Activated CD4-positive, CD25-positive, alpha-beta regulatory T cell treated with anti-CD3 and anti-CD28 coated beads, Interleukin-2, amount 50 U/mL, for 16 hours (primary cell): ENCODE measurements at places on chromosomes 12 and 14.

DNA sequence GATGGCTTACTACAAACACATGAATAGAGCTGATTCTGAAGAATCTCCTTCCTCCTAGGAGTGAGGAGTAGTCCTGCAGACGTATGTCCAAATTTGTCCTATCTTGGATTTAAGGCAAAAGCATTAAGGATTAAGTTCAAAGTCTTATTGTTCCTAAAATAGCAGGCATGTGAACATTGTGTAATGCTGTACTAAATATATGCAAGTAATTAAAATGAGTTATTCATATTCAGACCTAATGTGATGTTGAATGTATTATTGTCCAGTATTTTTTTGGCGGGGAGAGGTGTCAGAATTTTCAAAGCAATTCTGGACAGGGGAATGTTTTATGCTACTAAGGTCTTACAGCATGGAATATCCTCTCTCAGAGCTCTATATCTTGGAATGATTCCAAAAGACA, 60.7 kb upstream of the STK38L start:
- DNase-seq: no peak

DNA sequence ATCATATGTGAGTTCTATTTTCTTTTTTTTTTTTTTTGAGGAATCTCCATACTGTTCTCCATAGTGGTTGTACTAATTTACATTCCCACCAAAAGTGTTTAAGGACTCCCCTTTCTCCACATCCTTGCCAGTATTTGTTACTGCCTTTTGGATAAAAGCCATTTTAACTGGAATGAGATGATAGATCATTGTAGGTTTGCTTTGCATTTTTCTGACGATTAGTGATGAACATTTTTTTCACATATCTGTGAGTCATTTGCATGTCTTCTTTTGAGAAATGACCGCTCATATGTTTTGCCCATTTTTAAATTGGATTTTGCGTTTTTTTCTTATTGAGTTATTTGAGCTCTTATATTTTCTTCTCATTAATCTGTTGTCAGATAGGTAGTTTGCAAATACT, 394.8 kb downstream of the LRFN5 start:
- no peak for DNase-seq

DNA sequence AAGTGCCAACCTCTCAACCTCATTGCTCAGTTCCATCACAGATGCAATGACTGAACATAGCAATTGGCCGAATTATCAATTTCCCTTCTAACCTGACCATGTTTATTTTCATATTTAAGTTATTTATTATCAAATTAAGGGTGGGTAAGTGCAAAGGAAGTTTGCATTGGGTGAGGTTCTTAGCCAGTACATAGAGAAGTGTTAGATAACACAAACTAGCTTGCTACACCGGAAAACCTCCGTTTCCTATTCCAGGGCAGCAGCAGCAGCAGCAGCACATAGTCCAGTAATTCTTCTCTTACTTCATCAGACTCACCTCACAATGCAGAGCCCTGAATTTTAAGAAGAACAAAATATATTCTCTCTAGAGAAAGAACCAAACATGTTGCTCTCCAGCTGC, 200.5 kb upstream of the OR4E1 start:
- no peak for DNase-seq

- DNase-seq: peak; percentile 65
Observed at GRCh38 chr12:132614861-132615578, 3.6 kb upstream of the P2RX2 start.

DNA sequence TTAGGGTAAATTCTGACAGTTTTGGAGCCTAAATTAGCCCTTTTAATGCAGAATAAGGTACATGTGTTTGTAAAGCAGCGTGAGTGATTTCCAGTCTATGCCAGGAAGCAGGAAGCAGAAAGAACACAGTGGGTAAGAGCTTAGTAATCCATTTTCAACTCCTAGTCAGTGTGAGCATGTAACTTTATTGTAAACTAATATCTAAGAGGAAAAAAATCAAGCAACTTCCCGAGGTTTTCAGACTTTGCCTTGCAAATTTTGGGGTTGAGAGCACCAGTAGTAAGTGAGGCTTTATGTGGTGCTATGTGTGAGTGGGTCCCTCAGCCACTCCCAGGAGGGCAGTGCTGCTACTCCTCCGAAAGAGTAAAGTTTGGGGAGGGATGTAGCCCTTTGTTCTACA, 2.9 kb downstream of the CIPC start:
- DNase-seq: no peak

DNA sequence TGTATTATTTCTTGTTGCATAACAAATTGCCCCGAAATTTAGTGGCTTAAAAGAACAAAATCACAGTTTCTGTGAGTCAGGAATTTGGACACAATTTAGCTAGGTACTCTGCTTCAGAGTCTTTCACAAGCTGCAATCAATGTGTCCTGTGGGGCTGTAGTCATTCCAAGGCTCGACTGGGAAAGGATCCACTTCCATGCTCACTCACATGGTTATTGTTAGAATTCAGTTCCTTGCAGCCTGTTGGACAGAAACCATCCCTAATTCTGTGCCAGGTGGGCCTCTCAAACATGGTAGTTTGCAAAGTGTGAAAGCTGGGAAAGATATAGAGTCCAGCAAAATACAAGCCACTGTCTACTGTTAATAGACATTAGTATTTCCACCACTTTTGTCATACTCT, 59.7 kb upstream of the ARID2 start:
- no peak for DNase-seq

DNA sequence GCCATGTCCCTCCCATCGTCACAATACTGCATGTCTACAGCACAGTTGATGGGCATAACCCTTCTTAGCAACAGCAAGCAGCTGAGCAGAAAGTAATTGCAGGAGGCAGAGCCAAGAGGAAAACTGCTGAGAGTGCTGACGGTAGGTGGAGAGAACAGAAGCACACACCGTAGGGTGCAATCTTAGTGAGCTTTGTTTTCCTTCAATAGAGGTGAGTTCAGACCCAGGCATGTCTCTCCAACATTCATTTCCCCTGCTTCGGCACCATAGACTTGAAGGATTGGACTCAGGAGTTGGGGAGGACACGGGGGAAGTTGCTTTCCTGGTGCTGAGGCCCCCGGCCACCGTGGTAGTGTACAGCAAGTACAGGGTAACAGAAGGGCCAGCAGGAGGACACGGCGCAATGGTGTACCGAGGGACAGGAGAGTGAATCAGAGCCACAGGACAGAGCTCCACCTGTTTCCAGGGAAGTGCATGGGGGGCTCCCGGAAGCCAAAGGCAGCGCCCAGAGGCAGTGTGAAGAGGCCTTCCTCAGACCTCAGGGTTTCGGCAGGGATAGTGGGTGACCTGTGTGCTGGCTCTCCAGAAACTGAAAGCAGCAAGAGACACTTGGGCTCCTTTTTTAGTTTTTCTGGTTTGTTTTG, 36.3 kb upstream of the SINHCAF start:
- DNase-seq: no peak

GRCh38 chr12:59282999-59283398, 312.8 kb upstream of the SLC16A7 start:
- DNase-seq: no peak

- no peak for DNase-seq
Observed at GRCh38 chr14:88533064-88533602, 21.7 kb downstream of the PTPN21 start.

DNA sequence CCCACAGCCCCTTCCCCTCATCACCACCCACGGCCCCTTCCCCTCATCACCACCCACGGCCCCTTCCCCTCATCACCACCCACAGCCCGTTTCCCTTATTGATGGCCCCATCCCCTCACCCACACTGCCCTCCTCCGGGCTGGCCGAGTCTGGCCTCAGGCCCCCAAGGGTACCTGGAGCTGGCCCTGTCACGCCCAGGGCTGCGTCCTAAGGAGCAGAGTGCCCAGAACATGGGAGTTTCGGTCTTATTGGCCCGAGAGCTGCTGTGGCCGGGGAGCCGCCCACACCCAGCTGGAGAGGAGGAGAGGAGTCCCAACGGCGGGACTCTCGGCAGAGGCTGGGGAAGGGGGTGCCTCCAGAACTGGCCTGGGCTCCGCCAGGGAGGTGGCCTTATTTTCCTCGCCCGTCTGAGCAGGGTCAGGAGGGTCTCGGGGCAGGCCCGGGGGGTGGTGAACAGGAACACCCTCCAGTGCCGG, 182.3 kb downstream of the KIF26A start:
- DNase-seq: no peak

DNA sequence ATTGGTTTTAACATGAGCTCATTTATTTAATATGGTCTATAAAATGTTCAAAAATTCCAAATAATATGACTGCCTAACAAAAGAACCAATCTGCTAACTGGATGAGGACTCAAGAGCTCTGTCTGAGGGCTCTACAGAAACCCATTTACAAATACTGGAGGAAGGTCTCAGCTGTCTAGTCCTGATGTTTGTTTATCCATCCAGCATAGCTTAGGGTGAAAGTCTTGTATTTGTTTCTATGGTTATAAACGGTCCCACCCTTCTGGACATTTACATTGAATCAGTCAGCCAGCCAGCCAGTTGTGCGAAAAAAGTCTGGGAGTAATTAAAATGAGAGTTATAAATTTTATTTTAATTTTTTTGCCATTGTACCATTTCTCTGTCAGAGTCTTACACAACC, 220.7 kb downstream of the BMP4 start:
- DNase-seq: no peak

GRCh38 chr14:93879362-93879983, 47.7 kb upstream of the FAM181A start:
- no peak for DNase-seq

DNA sequence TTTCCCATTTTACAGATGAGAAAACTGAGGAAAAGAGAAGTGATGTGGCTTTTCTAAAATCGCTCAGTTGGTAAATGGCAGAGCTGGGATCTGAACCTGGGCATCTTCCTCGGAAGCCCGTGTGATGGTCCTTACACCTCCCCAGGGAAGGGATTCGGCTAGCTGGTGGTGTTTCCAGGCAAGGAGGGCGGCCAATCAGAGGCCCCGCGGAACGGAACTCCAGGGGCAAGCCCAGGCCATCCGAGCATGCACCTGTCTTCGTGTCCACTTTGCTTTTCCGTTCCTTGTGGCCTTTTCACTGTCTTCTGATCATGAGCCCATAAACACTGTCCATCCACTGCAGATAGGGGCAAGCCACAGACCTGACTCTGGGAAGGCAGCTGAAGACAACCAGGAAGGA, 114.8 kb upstream of the TMEM132D start:
- DNase-seq: no peak

- no peak for DNase-seq
Observed at GRCh38 chr12:6771091-6771495, 1.2 kb upstream of the LAG3 start.

DNA sequence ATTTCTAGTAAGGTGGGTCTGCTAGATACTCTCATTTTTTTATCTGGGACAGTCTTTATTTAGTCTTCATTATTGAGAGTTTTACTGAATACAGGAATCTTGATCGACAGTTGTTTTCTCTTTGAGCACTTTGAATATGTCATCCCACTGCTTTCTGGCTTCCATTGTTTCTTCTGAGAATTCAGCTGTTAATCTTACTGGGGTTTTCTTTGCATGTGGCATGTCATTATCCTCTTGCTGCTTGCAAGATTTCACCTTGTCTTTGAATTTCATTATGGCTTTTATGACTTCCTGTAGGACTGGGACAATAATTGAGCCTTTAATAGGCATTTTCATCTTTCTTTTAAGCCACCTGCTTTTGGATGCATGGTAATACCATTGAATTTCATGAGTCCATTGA, 46.7 kb upstream of the RD3L start:
- DNase-seq: no peak

GRCh38 chr14:68774771-68775613, 17.9 kb downstream of the ZFP36L1 start:
- DNase-seq: no peak

GRCh38 chr14:92460916-92461579, 52.5 kb upstream of the RIN3 start:
- DNase-seq: no peak

DNA sequence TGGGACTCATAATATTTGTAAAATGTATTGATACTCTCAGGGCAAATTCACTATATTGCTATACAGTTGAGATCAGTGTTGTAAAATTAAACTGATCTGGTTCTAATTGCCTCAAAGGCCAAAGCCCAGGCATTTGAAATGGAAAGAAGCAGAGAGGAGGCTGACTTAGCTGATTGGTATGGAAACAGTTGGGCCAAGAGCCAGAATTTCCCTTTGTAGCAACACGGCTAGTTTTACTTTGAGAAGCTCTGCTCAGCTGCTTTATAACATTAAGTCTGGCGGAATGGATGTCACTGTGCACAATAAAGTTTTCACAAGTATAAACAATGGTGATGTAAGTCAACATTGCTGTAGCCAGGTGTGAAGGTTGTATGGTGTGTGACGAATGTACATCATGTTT, 186.4 kb downstream of the MSRB3 start:
- no peak for DNase-seq

GRCh38 chr14:67762051-67762450, 54.3 kb downstream of the ZFYVE26 start:
- no peak for DNase-seq

GRCh38 chr14:105882626-105883025, 356.2 kb downstream of the TMEM121 start:
- DNase-seq: no peak

- no peak for DNase-seq
Observed at GRCh38 chr14:101199028-101199770, 295.7 kb upstream of the RTL1 start.

DNA sequence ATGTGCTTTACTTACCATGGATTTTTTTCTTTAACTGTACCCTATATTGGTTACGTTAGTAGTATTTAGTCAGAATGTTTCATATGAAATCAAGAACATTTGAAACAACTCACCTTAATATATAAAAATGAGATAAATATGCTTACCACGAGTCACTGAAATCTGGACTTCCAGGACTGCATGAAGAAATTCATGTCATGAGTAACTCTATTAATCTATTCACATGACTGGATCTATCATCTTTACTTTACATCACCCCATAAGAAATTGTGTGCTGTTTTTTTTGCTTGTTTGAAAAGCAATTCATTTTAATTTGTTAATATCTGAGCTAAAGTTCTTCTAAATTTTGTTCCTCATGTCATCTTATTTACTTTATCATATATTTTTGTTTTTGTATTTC, 5.2 kb downstream of the EPYC start:
- DNase-seq: no peak

- DNase-seq: no peak
Observed at GRCh38 chr14:64440494-64440893, 24.8 kb upstream of the AKAP5 start.

GRCh38 chr12:82414044-82414443, 55.7 kb downstream of the METTL25 start:
- no peak for DNase-seq

- DNase-seq: no peak
Observed at GRCh38 chr12:114692186-114693058, 8.4 kb upstream of the TBX3 start.

DNA sequence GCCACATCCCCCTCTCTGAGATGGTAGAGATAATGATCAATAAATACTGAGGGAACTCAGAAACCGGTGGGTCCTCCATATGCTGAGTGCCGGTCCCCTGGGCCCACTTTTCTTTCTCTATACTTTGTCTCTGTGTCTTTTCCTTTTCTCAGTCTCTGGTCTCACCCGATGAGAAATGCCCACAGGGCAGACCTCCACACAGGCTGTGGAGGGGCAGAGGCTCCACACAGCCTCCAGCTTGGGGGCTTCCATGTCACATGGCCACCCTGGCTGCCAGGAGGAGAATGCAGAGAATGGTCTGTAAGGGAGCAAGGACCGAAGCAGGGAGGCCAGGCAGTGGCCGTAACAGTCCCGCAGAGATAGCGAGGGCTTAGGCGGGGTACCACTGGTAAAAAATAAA, 105.9 kb downstream of the NTF3 start:
- no peak for DNase-seq

- no peak for DNase-seq
Observed at GRCh38 chr12:116015525-116015924, 262.0 kb downstream of the MED13L start.

- no peak for DNase-seq
Observed at GRCh38 chr12:5213990-5214389, 170.3 kb downstream of the KCNA5 start.

- no peak for DNase-seq
Observed at GRCh38 chr14:55482936-55483605, 42.7 kb upstream of the TBPL2 start.
